ENCODE measurements at places on chromosomes 5 and 9.

GRCh38 chr5:146553446-146553845 lies 37.5 kb upstream of the GPR151 start:
- no peak for DNase-seq

- DNase-seq, result no peak
Observed at GRCh38 chr5:153831973-153832372, 206.7 kb downstream of the FAM114A2 start.

- DNase-seq, result no peak
Observed at GRCh38 chr5:81606150-81606549, 144.7 kb downstream of the SSBP2 start.

GRCh38 chr5:39478863-39479262 lies 54.1 kb upstream of the DAB2 start:
- DNase-seq, result no peak

GRCh38 chr5:98432378-98432777 lies 341.1 kb upstream of the RGMB start:
- no peak for DNase-seq

DNA sequence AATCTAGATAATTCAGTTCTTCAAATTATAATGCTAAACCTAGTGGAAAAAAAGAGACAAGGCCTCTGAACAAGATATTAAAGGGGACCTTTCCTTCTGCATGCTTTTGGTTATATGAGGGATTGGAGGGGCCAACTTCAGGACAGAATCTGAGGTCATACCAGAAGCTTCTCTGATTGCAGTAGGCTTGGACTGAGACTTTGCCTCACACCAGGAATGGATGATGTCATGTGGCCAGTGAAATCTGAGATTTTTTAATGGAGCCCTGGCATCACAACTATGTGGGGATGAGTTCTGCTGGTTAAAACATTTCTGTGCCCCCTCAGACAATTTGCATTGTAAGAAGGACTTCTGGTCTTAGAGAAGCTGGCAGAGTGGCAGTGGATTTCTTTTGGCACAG lies 88.6 kb downstream of the ANGPTL2 start:
- no peak for DNase-seq

GRCh38 chr5:76104027-76104426 lies 20.8 kb downstream of the SV2C start:
- no peak for DNase-seq

DNA sequence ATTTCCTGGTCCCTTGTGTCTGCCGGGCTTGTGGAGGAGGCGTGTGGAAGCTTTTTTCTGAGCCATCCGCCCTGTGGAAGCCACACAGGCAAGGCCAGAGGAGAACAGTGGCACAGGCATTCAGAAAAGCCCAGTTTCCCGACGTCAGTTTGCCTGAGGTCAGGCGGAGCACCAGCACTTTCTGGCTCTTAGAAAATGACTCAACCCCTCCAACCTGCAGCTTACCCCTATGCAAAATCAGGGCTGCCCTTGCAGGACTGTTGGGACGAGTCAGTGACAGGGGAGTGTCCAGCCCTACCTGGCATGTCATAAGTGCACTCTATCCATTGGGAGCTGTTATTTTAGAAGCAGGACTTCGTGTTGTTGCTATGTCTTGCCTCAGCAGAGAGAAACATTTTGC lies 216.0 kb downstream of the NR3C1 start:
- no peak for DNase-seq

GRCh38 chr9:132757016-132757415 lies 86.8 kb downstream of the GTF3C4 start:
- DNase-seq, result no peak

DNA sequence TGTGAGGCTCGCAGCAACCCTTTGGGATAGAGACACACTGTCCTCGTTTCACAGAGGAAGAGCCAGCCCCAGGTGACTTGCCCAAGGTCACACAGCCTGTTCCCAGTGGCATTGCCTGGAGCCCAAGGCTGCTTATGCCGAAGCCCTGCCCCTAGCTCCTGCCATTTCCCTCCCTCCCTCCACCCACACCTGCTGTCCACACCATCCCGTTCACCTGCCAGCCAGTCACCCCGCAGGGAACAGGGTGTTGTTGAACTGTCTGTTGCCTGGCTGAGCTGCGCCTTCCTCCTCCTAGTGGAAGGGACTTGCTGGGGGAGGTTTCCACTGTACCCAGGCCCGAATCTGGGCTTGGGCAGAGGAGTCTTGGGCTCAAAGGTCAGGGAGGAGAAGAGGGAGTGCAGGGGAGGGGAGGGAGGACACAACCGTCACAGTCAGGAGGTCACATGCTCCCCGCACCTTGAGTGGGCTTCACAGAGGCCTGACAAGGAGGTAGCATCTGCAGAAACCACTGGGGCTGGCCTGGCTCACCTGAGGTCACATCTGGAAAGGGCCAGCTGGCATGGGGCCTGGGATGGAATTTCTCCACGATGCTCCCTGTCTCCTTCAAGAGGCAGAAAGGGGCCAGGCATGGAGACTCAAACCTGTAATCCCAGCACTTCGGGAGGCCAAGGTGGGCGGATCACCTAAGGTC lies 6.3 kb downstream of the TTC16 start:
- no peak for DNase-seq

DNA sequence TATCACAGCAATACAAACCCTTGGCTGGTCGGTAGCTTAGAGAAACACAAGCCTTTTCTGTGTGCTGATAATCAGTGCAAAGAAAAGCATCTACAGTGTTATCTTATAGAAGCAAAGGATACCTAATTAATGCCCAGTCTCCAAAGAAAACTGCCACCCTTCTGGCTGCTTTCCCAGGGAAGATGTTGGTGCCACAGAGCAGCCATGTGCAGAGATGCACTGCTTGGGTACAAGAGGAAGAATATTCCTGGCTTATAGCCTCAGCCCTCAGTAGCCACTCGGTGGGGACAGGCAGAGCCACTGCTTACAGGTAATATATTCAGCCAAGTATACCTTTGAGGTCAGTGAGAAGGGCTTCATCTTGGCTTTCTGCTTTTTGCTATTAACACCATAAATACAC lies 185.3 kb downstream of the PCSK1 start:
- DNase-seq, result no peak

DNA sequence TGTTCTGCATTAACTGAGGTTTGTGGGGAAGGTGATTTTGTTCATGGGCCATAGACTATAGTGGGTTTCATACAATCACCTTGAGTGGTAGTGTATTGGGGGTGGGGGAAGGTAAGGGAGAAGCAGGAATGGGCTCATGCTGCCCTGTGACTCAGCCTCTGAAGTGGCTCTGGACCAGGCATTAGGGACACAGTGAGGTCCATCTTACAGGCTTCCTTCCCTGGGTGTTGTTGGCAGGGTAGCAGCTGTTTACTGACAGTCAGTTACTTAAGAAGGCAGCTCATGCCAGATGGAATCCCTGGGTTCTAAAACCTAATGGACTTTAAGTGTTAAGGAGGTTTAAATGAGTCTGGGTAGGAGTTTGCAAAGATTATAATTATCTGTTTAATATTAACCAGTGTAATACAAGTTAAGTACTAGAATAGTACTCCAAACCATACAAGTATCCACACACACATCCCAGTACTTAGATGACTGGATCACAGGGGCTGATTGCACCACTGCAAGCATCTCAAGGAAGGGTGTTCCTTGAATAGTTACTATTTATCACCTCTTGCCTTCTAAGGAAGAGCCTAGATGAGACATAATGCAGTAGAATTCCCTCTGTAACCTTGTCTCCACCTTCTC lies 59.3 kb downstream of the CAST start:
- no peak for DNase-seq

GRCh38 chr9:92165484-92165883 lies 50.3 kb upstream of the SPTLC1 start:
- DNase-seq, result no peak

- DNase-seq, result no peak
Observed at GRCh38 chr5:77301447-77301883, 91.0 kb downstream of the PDE8B start.

GRCh38 chr5:3601061-3601710 lies 5.6 kb downstream of the IRX1 start:
- DNase-seq, result no peak

DNA sequence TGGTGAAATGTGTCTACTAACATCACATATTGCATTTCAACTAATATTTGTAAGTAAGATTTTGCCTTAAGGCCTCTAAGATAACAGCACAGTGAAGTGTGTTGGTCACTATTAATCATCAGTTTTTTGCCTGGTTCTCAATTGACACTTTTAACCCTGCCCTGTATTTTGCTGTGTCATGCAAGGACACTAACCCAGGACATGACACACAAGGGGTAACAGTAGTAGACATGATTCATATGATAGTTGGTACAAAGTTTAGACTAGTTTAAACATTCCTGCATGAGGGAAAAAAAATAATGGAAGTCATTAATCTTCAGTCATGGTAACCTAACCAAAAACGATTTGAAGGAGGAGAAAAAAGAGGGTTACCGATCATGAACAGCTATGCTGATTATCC lies 207.0 kb downstream of the DEPDC1B start:
- DNase-seq, result no peak

DNA sequence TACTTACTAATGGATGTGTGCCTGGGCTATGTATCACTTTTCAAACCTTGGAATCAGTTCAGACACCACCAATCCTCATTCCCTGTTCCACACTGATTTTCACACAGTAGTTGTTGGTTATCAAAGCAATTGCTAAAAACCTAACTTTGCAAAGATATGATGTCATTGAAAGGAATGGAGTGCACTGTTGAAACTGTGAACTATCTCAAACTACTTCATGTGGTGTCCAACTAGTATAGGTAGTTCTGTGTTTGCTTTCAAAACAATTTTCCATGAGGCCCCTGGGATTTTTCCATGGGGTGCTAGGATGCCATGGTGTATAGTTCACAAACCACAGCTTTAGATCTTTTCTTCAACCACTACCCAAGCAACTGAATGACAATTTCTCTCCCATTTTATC lies 17.8 kb downstream of the INIP start:
- DNase-seq, result no peak

- DNase-seq, result no peak
Observed at GRCh38 chr5:152864991-152865390, 459.9 kb upstream of the NMUR2 start.

GRCh38 chr5:152425083-152425482 lies 20.0 kb upstream of the NMUR2 start:
- DNase-seq, result no peak

DNA sequence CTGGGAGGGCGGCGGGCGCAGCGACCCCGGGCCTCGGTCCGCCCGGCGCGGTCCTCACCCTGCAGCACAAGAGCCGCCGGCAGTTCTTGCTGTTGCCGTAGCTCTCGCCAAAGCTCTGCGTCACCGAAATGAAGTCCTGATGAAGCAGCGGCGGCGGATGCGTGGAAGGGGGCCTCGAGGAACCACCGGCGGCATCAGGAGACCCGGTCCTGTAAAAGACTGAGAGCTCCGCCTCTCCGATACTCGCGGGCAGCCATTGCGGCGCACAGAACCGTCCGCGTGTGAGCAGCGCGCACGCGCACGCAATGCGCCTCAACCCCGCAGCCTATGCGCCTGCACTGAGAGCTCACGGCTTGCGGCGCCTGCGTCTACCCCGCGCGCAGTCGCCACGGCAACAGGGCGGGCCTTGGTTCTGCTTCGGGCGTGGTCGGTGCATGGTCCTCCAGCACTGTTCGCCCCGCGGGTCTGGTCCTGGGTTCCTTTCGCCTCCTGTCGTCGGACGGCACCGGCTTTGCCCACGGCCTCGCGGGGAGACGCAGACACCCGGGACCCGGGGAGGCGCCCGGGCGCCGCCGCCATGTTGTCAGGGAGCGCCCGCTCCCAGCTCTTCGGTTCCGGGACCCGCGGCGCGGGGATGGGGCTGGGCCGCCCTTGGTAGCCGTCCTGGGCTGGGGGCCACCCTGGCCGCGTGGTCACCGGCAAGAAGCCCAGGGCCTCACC lies 9.3 kb upstream of the GRIN1 start:
- peak; percentile 93 for DNase-seq

DNA sequence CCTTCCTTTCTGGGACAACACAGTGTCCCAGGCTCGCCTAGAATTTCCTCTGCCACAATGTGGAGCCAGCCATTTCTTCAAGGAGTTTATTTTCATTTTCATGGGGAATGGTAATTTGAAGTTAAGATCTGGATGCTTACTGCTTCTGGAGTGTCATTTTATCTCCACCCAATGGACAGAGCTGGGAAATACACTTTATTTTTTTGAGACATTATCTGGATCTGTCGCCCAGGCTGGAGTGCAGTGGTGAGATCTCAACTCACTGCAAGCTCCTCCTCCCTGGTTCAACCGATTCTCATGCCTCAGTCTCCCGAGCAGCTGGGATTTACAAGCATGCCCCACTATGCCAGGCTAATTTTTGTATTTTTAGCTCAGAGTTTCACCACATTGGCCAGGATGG lies 12.7 kb upstream of the THG1L start:
- DNase-seq, result no peak

DNA sequence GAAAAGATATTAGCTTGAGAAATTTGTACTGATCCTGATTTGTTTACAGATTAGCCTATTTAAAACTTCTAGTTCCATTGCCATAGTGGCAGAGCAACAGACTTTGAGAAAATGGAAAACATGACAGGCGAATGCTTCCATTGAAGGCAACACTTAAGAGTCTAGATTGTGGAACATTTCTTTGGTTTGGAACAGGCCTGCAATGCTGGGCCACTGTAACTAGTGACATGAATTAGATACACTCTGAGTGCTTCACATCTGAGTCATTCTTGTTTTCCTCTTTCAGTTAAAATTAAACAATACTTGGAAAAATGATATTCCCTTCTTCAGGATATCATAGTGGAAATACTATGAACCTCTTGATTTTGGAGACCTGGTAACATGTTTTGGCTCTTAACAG lies 453.6 kb upstream of the TUSC1 start:
- DNase-seq, result no peak

GRCh38 chr5:2334719-2335118 lies 416.8 kb downstream of the IRX2 start:
- DNase-seq, result no peak

GRCh38 chr5:158812408-158812807 lies 287.3 kb downstream of the EBF1 start:
- DNase-seq, result peak; percentile 28

GRCh38 chr9:592225-592624 lies 249.3 kb upstream of the DMRT1 start:
- no peak for DNase-seq

- DNase-seq, result no peak
Observed at GRCh38 chr5:113057557-113057984, 81.0 kb downstream of the DCP2 start.

DNA sequence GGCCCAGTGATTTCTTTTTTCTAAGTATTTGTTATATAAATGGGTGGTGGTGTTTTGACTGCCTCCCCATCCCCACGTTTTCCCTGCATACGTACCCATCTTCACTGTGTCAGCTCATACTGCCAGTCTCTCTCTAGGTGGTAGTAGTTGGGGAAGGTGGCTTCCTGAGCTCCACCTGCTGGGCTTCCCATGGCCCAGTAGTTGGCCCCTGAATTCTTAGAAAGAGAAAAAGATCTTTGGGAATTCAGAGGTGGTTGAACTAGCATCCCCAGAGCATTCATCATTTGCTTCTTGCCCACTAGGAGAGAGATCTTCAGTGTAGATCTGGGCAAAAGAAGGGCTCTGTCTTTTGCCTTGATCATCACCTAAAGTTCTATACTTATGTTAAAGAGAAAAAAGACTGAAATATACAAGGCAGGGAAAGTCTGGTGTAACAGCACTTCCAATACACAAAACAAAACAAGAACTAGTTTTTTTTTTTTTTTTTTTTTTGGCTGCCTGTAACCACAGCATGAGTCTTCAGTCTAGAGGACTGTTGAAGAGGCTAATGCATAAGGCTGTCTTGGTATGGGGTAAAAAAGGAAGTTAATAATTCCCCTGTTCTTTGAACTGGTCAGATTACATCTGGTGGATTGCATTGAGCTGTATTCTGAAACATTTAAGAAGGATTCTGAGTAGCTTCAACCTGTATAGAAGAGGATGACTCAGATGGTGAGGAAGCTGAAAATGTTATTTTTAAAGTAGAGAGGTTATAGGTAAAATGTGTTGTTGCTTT lies 128.7 kb downstream of the ATG10 start:
- DNase-seq, result no peak

Data from stimulated activated naive CD8-positive, alpha-beta T cell treated with anti-CD3 and anti-CD28 coated beads, Interleukin-15, amount 100 ng/mL, for 72 hours (primary cell).